CD4-positive, alpha-beta memory T cell (primary cell): ENCODE measurements at places on chromosomes 6 and 20. TPM values are rescaled to one million over a fixed set of nuclear protein-coding genes. Genes with fewer than 3 reads are reported as not detected.

Gene NOL4L
- total RNA-seq: 71.0 TPM

Gene SLC23A2
- 22.3 TPM for total RNA-seq

Gene WFDC10B
- not detected for total RNA-seq

Gene LPA
- total RNA-seq: not detected

Gene SRMS
- not detected for total RNA-seq

Gene CDH22
- total RNA-seq: not detected

Gene PXDC1
- total RNA-seq: 0.50 TPM

Gene GPSM3
- 313 TPM for total RNA-seq

Gene GMPR
- total RNA-seq: not detected

Gene TDRD6
- total RNA-seq: not detected

Gene ACAT2
- 30.9 TPM for total RNA-seq

Gene HUS1B
- 0.78 TPM for total RNA-seq

Gene HLA-DRA
- 24.3 TPM for total RNA-seq

Gene SF3B5
- total RNA-seq: 87.2 TPM
